Effector CD8-positive, alpha-beta T cell (primary cell): ENCODE measurements at places on chromosomes 6 and 20.

DNA sequence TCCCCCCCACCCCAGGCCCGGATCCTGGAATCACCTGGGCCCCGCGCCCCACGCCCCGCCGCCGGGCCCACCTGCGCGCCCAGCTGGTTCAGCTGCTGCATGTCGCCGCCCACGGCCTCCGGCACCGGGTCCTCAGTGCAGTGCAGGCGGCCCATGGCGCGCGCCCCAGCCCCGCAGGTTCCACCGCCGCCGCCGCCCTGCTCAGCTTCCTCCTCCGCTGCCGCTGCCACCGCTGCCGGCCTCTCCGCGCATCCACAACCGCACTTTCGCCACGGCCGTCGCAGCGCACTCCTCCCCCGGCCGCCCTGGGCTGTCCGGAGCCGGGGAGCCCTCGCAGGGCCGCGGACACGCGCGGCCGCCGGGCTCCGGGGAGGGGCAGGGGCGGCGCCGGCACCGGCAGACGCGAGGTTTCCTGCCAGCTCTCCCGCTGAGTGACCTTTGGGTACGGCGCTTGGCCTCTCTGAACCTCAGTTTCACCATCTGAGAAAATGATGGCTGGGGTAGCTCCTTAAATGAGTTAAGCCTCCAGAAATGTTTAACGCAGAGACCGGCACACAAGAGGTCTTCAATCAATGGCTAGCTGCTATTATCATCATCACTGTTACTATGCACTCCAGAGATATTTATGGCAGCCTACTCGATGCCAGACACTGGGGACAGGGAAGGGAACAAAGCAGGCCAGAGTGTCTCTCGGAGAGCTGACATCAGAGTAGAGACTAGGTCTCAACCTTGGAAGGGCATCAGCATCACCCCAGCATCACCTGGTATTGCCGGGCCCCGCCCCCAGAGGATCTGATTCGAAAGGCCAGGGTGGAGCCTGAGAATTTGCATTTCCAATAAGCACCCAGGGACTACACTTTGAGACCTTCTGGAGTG is at the start of gene COMMD7:
Gene COMMD7 (minus strand): TSS at position 231 of the 876 bp plus-strand sequence. CDS start 76 bp downstream, at position 155.
- DNase-seq, result peak; percentile 20

DNA sequence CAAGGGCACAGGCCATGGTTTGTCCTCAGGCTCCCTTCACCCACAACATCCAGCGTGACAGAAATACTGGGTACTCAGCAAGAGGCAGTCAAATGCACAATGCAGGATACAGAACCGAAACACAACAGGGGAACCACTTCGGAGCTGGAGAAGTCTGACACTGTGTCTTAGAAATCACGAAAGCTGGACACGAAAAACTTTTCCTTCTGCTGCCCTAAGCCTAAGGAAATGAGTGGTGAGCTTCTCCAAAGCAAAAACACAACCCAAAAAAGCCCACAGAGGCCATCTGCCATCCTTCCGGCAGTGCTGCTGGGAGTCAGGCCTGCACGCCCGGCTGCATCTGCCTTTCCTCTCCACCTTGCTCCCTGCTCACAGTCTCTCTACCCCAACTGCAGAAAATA is 106.3 kb downstream of the SLC23A2 start:
- no peak for DNase-seq

GRCh38 chr20:53032478-53032932 is 60.3 kb downstream of the TSHZ2 start:
- DNase-seq, result no peak

GRCh38 chr6:124536157-124536841 is 425.9 kb upstream of the RNF217 start:
- no peak for DNase-seq

DNA sequence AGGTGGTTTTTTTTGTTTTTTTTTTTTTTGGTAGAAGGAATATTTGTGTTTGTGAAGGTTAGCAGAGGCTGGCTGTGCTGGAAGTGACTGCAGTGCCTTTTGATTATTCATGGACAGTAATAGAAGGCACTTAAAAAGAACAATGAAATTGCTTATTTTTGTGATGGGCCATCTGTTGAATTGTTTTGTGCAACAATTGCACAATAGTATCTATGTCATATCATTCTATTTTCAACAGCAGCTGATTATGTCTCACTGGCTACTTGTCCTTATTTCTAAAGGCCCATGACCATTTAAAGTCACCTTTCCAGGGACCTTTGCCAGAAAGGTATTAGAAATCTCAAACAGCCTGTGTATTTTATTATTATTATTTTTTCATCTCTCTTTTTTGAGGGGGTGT is 70.6 kb downstream of the AFG1L start:
- no peak for DNase-seq

DNA sequence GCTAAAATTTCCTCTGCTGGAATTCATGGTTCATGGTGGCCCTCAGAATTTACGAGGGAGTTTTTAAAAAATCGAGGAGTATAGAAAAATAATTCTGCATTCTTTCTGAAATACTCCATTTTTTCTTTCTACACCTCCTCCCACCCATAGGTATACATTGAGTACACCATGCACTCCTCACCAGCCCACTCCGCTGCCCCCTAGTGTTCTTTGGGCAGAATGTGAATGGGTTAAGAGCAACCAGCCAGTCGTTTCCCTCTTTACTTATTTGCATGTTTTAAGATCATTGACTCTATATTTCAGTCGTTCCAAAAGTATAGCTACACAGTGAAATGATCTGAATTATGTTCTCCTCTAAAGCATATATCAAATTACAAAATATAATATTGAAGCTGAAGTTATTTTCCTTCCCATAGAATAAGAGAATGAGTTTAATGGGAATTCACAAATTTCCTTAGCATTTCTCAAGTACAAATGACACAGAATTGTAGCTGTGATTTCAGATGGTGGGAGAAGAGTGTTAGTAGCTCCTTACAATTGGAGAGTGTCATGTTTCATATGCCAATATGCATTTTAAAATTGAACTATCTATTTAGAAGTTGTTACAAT is 977.7 kb upstream of the SLC35B3 start:
- no peak for DNase-seq

- no peak for DNase-seq
Measured at GRCh38 chr6:138509371-138509770, 10.1 kb upstream of the NHSL1 start.

DNA sequence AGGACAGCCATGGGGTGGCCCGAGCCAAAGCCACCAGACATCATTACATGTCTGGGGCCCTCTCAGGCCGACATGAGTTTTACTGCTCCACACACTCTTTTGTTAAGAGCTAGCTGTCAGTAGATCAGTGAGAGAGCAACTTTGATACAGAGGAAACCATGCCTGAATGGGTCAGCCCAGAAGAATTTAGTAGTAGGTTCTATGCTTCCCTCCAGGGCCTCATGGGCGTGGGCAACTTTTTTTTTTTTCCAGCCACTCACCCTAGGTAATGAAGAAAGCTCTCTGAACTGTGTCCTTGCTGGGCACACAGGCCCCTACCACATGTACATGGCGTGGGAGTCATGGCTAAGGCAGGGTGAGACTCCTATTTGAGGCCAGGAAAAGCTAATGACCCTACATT is 38.8 kb downstream of the HLA-F start:
- DNase-seq, result no peak

DNA sequence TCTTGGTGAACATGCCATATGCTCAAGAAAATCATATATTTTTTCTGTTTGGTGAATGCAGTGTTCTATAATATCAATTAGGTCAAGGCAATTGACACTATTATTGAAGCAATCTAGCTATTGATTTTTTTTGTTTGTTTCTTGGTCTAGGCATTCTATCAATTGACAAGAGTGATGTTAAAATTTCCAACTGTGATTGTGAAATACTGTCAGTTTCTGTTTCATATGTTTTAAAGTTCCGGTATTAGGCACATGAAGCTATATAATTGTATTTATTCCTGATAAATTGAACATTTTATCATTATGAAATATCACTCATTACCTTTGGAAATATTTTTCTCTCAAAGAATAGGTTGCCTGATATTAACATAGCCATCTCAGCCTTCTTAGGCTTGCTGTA is 653.4 kb downstream of the HDGFL1 start:
- no peak for DNase-seq

- no peak for DNase-seq
Measured at GRCh38 chr20:24999568-24999967, 7.0 kb upstream of the APMAP start.

GRCh38 chr20:44900231-44900854 is 9.5 kb upstream of the PABPC1L start:
- no peak for DNase-seq

- no peak for DNase-seq
Measured at GRCh38 chr6:119347466-119348095, 2.0 kb downstream of the MAN1A1 start.

DNA sequence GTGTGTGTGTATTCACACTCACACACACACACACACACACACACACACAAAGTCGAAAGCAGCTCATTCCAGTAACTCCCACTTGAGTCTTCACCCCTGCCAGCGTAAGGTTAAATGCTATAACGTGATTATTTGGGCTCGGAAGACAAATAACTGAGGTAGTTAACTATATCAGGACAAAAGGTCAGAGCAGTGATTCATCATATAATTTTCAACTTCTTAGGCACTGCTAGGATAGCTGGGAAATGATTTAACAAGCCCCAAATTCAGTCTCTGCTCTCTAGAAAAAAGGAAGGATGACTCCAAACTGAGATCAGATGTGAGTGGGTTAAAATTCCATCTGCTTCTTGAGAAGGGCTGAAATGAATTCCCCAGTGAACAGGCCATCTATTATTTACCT is 30.7 kb downstream of the HDGFL1 start:
- no peak for DNase-seq

GRCh38 chr20:45300961-45301360 is 5.7 kb upstream of the RBPJL start:
- DNase-seq, result no peak

- no peak for DNase-seq
Measured at GRCh38 chr6:78487401-78487800, 379.9 kb upstream of the IRAK1BP1 start.

- no peak for DNase-seq
Measured at GRCh38 chr6:144408161-144408560, 123.0 kb downstream of the UTRN start.

GRCh38 chr6:21103626-21104224 is 489.8 kb upstream of the SOX4 start:
- DNase-seq, result no peak

DNA sequence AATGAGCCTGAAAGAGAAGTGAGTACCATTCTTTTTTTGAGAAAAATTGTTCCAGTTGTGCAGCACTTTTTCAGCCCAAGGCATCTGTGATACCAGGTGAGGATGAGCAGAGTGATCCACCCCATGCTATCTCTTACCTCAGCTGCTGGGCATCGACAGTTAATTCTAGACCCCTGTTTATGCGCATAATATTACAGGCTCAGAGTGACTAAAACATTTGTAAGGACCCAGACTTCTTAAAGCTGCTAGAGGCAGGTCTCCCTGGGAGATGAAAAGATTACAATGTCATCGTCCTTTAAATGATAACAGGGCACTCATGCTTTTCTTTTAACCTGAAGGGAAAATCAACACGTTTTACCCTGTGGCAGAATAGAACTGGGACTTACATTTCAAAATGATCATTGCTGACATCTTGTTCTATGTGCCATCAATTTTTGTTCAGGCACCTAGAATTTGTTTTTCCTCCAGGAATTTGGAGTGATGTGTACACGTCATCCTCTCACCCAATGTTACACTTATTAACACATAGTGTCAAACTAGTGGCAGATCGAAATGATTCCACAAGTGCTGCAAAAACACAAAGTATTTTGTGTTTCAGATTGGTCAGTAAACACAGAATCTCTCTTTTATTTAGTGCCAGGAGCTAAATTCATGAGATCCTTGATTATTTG is 684.6 kb downstream of the UTRN start:
- DNase-seq, result no peak

- DNase-seq, result no peak
Measured at GRCh38 chr6:3102875-3103274, 15.6 kb upstream of the BPHL start.

DNA sequence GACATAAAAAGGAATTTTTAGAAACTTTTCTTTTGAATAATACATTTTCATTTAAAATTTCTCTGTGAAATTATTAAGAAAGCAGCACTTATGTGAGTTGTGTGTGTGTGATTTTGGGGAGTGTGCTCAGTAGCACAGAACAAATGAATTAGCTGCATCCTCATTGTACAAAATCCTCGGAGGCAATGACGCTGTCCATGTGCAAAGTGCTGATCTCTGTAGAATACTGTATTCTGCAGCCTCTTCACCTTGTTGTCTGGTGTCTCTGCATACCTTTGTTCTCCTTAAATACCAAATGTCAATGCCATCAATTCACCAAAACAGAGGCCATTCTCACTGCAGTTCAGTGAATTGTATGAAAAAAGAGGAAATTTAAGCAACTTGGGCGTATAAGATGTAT is 838.4 kb downstream of the QKI start:
- DNase-seq, result no peak

- DNase-seq, result no peak
Measured at GRCh38 chr20:2851086-2851485, 10.5 kb downstream of the VPS16 start.
